Stimulated activated effector memory CD8-positive, alpha-beta T cell treated with anti-CD3 and anti-CD28 coated beads, Interleukin-12 subunit alpha, Interleukin-12 subunit beta, amount 100 ng/mL, for 72 hours (primary cell): ENCODE measurements at places on chromosomes 3 and 15.
A peak's percentile ranks its signal among the peaks of the same experiment; 100 is the strongest.

DNA sequence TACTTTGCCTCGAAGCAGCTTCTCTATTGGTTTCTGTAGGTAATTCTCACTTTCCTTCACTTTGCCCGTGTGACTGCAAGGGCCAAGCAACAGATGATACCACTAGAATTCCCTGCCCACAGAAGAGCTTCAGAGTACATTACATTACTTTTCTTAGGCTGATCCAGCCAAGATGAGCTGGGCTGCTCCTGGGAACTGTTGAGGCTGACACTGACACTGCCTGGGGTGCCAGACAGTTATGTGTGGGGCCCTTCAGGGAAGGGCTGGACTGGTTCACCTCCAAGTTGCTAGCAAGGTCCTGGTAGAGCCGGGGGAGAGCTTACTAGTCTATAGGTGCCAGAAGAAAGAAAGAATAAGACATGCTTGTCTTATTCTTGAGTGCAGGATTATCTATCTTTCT is 19.0 kb downstream of the GORASP1 start:
- no peak for DNase-seq

- DNase-seq, result no peak
Observed at GRCh38 chr3:14706096-14706495, 31.2 kb downstream of the C3orf20 start.

DNA sequence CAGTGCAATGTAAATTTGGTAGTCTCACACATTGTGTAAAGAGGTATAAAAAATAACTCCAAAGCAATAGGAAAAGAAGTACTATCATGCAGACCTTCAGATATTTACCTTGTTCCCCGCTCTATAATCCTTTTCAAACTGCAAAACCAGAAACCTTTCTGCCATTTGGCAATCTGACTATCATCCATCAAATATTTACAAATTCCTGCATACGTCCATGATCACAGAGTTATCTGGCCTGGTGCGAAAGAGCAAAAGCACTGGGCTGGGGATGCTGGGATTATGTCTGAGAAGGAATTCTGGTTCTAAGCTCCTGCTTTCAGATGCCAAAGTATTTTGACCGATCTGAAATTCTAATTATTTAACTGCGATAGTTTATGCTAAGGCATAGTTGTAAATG is 143.1 kb downstream of the RORA start:
- no peak for DNase-seq

DNA sequence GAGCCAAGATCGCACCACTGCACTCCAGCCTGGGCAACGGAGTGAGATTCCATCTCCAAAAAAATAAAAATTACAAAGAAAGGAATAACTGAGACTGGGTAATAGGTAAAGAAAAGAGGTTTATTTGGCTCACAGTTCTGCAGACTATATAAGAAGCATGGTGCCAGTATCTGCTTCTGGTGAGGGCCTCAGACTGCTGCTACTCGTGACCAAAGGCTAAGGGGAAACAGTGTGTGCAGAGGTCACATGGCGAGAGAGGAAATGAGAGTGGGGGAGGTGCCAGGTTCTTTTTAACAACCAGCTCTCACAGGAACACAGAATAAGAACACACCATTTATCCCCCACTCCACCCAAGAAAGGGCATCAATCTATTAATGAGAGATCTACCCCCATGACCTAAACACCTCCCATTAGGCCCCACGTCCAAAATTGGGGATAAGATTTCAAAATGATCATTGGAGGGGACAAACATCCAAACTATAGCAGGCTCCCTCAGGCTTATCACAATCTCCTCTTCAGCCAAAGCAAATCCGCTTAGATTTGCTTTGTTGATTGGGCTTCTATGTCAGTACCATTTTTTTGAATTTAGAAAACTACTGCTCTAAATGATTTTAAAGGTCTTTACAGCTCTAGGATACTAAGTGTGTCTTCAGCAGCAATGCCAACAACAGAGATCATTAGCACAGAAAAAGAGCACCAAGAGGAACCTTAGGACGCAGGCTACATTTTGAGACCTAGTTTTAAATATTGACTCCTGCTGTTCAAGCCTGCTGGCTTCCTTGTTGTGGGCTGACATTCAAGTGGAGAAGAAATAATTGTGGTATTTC is 84.2 kb upstream of the TBL1XR1 start:
- DNase-seq, result no peak

- no peak for DNase-seq
Observed at GRCh38 chr15:70854666-70854976, 664 bp upstream of the LARP6 start.

DNA sequence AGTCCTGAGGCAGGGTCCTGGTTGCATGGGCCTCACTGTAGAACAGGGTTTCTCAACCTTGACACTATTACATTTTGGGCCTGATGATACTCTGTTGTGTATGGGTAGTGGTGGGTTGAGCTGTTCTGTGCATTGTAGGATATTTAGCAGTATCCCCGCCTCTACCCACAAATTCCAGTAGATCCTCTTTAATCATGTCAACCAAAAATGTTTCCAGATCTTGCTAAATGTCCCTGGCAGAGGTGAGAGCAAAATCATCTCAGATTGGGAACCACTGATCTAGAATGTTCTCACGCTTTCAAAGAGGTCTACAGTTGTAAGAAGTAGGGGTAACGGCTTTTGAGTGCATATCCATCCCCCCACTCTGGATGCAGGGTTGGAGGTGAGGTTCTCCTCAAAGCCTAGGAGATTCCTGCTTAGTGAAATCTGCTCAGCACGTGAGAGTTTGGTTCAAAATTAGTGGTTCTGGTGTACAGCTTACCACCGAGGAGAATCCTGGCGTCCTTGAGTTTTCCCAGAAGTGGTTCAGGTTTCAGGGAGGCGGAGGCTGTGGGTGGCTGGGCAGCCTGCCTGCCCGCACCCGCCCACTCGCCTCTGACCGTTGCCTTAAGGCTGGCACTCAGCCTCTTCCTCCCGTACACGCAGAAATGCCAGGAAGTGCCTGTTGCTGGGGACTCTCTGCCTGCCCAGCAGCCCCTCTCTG is 5.3 kb downstream of the ACVR2B start:
- DNase-seq, result no peak

GRCh38 chr15:85847031-85847430 is 52.3 kb upstream of the KLHL25 start:
- DNase-seq, result no peak

DNA sequence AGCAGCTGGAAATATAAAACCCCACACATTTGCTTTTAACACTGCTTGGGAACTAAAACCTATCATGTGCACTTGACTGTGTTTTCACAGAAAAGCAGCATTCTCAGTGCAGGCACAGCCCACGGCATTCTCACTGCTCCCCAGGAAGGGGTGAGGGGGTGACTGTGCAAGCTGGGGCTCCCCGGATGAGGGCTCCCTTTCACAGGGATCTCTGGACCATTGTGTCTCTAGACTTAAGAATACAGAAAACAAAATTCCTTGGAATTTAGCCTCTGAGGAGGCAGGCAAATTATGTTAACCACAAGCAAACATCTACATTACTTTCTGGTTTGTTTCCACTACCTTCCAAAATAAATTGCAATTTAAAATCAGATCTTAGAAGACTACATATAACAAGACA is 100.3 kb downstream of the FSIP1 start:
- DNase-seq, result no peak

GRCh38 chr3:62601238-62602070 is 228.1 kb upstream of the FEZF2 start:
- DNase-seq, result no peak

DNA sequence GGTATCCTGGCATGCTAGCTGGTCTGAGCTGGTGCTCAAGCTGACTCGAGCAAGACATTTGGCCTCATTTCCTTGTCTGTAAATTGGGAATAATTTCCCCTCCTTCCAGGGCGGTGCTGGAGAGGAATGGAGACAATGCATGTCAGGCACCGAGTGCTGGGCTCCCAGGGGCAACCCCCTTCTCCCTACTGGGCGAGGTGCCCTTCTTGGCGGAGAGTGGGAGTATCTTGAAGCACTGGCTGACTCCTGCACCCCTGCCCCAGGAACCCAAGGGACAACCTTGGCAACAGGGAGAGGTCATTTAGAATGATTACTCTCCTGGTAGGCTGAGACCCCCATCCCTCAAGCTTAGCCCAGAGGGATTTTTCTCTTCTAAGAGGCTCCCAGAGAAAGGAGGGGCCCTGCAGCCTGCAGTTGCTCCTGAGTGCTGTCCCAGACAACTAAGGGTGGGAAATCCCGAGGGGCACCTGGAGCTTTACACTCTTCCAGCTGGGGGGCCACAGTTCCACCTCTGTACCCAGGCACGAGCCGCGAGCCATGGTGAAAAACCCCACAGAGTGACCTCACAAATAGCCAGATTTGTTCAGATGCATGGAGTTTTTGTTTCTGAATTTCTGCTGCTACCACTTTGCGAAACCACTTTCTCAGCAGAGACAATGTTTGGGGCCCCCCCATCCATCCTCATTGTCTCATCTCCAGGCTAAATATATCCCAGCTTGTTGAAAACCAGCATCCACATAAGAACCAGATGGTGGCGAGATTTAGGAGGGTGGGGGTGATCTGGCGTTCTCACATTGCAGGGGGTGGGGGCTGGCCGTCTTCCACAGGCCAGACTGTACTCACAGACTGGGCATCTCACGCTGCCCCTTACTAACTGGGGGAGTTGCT is 44.8 kb downstream of the ABTB1 start:
- no peak for DNase-seq

- DNase-seq, result no peak
Observed at GRCh38 chr3:29415482-29416223, 134.8 kb downstream of the RBMS3 start.

DNA sequence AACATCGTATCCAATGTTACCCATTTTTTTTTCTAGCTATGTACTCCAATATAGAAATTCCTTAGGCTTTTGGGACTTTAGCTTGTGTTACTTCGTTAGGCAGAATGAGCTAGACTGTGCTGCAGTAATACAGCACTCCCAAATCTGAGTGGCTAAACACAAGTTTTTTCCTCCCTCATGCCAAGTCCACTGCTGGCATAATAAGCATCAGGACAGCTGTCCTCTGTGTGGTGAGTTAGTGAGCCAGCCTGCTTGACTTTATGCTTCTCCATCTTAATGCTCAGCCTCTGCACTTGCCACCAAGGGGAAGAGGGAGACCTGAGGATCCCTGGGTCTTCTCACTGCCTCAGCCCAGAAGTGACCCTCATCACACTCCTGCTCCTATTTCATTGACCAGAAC is 18.2 kb upstream of the ACOX2 start:
- no peak for DNase-seq

DNA sequence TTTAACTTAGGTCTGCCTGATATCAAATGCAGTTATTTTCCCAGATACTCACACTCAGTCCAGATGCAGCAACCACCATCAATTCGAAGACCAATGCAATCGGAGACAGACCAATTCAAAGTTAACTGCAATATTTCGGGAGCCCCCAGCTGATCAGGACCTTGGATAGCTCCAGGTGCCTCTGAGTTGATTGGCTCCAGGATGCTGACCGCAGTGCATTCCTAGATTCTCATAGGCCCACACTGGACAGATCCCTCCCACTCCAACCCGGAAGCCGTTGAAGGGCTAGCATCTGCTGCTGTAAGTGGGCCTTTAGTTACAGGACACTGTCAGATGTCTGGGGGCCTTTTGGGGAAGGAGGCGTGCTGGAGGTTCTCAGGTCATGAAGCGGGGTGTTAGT is 89.5 kb upstream of the ATP2B2 start:
- DNase-seq, result peak; percentile 53
